ENCODE measurements at places on chromosomes 12 and 14.

GRCh38 chr14:58769011-58769643 is 131.4 kb downstream of the DACT1 start:
- DNase-seq: no peak

DNA sequence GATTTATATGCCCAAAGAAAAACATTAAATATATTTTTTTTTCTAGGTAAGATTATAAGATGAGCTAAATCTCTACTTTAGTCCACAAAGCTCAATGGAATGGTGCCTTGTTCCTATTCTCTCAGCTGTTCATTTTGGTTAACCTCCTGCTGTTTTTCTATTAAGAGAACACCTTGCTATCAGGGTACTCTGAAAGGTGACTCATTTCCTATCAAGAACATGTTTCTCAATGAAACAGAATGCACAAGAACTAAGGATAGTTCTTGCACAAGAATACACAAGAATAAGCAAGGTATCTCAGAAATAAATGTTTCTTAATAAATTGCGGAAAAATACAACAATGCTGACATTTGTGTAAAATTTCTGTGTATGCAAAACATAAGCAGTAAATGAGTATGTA is 14.1 kb downstream of the ABCD2 start:
- peak; percentile 57 for DNase-seq

GRCh38 chr12:40945772-40946171 is 242.3 kb upstream of the PDZRN4 start:
- no peak for DNase-seq

DNA sequence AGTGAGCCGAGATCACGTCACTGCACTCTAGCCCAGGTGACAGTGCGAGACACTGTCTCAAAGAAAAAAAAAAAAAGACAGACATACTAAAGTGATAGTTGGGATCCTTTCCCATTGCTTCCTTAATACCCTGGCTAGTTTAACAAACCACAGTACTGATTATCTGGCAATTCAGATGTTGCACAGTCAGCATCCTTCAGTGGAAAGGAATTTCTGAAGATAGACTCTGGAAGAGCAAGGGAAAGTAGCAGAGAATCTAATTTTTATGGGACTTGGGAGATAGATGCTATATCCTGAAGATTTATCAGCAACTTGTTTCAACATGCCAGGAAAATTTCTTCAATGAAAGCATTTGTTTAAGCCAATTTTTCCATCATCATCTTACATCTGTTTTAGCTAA is 6.5 kb upstream of the PPFIBP1 start:
- DNase-seq: no peak

DNA sequence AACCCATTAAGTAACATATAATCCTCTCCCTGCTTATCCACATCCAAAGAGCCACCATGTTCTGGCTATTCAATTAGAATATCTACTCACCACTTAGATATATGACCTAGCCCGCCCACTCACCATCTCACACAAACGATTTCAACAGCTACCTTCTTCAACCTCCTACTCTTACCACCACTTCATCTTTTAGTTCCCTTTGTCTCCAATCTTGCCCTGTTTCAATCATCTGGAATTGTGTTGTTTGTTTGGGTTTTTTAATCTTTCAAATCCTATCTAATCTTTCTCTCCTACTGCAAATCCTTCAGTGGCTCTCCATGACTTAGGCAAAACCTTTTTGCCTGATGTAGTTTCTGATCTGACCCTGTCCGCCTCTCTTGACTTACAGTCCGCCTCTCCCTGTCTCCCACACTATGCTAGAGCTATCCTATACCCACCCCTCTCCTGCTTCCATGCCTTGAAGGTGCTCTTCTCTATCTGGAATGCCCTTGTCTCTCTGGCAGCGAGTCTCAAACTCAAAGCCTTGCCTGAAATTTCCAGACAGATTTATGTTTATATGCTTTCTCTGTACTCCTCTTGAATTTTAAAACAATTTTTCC is 161.0 kb upstream of the CRY1 start:
- no peak for DNase-seq

DNA sequence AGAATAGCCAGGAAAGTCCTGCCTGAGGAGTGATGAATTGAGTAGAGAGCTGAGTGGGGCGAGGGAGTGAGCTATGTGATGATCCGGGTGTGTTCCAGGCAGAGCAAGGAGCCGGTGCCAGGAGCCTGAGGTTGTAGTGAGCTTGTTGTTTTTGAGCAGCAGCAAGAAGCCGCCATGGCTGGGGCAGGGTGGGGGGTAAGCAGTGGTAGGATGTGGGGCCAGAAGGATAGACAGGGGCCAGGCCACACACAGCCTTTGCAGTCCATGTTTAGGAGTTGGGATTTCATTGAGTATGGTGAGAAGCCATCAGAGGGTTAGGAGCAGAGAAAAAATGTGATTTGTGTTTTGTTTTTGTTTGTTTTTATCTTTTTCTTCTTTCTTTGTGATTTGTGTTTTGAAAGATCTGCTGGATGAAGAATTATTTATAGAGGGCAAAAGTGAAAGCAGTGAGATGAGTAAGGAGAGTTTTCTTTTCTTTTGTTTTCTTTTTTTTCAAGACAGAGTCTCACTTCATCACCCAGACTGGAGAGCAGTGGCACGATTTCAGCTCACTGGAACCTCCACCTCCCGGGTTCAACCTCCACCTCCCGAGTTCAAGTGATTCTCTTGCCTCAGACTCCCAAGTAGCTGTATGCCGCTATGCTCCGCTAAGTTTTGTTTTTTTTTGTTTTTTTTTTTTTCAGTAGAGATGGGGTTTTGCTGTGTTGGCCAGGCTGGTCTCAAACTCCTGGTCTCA is 92.3 kb upstream of the BCAT1 start:
- DNase-seq: no peak

DNA sequence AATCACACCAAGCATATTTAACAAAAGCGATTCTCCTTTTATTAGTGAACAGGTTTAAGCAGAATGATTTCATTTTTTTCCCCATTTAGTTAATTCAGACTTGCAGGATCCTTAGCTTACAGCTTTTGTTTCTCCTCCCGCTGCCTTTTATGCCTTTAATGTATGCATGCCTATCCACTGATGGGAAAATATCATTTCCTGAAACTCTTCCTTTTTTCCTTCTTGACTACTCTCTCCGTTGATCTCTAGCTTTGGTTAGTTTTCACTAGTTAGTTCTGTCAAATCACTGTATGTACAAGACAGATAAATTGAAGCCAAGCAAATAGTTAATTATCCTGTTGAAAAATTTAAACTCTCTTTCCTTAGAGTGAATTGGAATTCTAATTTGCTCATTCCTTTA is 26.3 kb downstream of the NKX2-1 start:
- no peak for DNase-seq

DNA sequence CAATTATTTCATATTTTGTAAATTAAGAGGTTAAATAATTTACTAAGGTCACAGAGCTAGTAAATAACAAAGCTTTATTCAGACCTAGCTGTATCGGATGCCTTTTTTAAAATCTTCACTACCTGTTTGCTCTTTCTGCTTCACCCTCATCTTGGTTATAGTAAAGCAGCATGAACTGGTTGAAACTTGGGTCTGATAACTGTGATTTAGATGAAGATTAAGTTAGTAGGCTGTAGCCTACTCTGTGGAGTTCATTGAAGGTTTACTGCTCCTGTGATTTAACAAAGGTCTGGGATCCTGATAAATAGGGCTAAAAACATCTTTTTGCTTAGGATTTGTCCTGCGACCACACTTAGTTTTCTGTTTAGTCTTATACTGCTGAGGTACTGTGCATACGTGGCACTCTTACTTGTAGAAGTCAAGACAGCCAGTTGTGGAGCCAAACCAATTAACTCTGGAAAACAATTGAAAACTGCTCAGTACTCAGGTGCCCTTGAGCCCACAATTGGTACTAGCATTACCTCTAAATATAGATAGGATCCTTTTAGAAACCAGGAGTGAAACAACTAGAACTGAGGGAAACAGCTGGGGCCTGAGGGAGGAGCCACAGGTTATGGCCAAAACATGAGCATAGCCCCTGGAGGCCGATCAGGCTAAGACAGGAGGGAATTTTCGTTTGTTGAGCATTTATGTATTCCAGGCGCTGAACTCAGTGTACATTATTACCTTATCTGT is 2.3 kb downstream of the SPATS2 start:
- DNase-seq: peak; percentile 51

DNA sequence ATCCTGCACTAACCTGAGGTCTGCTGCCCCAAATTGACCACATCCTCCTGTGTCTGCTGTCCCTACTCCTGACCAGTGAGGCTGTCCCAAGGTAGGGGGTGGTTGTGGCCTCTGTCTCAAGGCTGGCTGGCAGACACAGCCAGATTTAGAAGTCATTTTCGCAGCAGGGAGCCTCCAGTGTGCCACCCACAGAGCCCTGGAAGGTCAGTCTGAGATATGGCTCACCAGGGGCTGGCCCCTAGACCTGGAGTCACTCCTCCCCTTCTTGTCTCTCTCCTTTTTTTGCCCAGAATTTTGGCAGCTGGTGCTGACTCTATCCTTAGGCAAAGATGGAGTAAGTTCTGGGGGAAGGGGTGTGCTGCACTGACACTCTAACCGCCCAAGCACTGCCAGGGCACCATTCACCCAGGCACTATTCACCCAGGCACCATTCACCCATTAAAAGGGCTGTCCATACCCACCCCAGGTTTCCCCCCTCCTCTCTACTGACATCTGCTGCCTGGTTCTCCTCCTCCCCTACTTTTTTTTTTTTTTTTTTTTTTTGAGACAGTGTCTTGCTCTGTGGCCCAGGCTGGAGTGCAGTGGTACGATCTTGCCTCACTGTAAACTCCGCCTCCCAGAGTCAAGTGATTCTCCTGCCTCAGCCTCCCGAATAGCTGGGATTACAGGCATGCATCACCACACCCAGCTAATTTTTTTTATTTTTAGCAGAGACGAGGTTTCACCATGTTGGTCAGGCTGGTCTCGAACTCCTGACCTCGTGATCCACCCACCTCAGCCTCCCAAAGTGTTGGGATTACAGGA is 7.7 kb downstream of the DDN start:
- no peak for DNase-seq

DNA sequence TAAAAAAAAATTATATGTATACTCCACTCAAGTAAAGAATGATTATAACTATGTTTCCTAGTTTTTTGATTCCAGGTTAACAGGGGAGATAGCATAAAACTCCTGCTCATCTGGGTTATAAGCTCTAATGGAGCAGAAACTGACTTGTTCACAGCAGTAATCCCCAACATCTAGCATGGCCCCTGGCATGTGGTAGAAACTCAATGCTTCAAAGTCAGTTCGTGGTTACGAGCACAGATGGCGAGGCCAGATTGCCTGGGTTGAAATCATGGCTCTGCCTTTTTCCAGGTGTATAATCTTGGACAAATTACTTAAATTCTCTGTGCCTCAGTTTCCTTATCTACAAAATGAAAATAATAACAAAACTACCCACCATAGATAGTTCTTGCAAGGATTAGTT is 183.8 kb downstream of the TTC7B start:
- DNase-seq: no peak

DNA sequence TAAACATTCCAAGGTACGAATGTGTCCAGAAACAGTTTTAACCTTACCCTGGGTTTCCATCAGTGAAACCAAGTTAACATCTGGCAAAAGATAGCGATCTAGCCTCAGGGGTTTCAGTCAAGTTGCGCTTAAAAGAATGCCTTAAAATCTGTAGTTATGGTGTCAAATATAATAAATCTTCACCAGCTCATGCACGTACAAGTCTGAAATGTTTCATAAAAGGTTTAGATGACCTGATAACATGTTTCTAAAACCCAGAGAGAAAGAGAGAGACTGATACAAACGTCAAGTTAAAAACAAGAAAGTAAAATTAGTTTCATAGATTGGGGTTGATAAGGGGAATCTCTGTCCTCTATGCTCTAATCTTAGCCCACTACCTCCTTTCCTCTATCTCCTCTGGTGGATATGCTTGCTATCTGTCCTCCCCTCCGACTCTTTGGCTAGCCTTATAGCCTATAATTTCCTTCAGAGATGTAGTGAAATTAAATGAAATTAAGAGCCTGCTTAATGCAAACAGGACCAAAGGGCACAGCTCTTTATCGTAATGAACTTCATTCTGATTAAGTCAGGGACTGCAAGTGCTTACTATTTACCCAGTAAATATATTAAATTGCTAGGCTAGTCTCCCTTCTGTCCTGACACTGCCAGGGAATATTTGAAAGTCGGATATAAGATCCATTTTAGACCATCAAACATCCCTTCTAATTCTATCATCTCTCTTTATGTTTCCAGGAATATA is 18.4 kb upstream of the FOS start:
- DNase-seq: no peak

GRCh38 chr12:88600272-88600671 is 20.0 kb upstream of the KITLG start:
- DNase-seq: peak; percentile 53

DNA sequence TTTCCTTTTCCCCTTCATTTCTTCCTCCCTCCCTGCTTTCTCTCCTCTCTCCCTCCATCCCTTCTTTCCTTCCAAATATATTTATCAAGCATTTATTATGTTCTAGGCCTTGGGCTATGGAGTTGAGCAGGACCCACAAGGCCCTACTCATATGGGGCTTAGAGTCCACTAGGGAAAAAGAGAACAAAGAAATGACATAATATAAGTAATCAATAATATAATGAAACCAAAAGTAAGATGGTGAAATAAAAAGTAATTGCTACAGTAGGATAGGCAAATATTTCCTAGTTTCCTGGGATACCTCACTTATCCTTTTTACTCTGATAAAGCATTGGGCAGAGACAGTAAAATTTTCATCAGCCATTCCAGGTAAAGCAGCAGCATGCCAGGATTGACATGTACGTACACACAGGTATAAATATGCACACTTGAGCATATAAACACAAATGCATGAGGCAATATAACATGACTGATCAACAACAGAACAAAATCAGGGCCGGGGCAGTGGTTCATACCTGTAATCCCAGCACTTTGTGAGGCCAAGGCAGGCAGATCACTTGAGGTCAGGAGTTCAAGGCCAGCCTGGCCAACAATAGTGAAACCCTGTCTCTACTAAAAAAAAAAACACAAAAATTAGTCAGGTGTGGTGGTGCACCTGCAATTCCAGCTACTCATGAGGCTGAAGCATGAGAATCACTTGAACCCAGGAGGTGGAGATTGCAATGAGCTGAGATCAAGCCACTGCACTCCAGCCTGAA is 35.5 kb upstream of the CSRP2 start:
- no peak for DNase-seq

- no peak for DNase-seq
Measured at GRCh38 chr14:75252254-75252837, 26.3 kb upstream of the FOS start.

- DNase-seq: peak; percentile 70
Measured at GRCh38 chr12:47715393-47715876, 9.6 kb upstream of the RPAP3 start.

DNA sequence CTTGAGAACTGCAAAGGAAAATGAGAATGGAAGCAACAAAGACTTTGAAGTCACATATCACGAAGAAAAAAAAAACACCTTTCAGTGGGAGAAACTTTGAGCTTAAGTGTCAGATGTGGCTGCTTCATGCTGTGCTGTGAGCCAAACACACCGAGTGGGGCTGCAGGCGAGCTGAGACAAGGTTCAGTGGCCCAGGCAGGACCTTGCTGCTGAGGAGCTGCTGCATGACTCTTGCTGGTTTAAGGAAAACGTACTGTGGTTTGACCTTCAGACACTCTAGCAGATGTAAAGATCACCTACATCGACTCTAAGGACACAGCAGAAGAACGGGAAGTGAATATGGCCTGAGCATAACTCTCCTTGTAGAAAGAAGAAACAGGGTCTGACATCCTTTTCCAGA is 118.1 kb upstream of the OR4E1 start:
- DNase-seq: no peak

- DNase-seq: peak; percentile 87
Measured at GRCh38 chr14:99562856-99563748, 40.9 kb downstream of the CCDC85C start.

Data from Daoy (cell line).